ENCODE measurements at places on chromosomes 6 and 20.
A peak's percentile ranks its signal among the peaks of the same experiment; 100 is the strongest.

DNA sequence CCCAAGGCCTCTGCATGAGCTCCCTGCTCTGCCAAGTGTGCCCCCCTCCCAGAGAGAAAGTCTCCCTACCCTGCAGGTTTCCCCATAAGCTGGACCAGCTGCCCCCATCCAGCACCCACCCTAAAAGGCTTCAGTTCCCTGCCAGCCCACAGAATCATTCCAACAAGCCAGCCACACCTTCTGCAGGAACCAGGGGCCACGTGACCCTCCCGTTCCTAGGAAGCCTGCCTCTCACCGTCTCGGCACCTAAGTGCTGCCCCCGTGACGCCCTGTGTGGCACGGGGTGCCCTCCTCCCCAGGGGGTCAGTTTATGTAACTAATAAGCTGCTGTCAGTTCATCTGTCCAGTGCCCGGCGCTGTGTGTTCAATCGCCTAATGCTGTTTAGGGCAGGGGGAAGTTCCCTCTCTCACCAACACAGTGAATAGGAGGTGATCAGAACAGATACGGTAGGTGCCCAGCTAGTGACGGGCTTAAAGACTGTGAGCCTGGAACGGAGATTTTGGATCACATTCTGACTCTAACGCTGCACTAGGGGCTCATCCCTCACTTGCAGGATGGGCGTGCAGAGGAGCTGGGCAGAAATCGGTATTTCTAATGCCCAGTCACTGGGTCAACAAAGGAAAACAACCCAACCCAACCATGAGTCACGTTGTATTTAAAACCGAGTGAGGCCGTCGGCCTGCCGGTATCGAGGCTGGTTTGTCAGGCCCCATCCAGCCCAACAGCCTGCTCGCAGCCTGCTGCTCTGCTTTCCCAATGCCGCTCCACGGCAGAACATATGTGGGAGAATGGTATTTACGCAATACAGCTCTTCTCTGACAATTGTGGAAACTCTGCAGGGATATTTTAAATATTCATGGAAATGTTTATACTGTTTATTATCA, 56.0 kb downstream of the RAMACL start:
- no peak for DNase-seq

- DNase-seq = peak; percentile 33
These were observed at the start of gene RSPO3 for GRCh38 chr6:127118298-127119101. TSS of gene RSPO3 (plus strand) at chr6:127118671. CDS start at chr6:127119193, 522 bp downstream.

DNA sequence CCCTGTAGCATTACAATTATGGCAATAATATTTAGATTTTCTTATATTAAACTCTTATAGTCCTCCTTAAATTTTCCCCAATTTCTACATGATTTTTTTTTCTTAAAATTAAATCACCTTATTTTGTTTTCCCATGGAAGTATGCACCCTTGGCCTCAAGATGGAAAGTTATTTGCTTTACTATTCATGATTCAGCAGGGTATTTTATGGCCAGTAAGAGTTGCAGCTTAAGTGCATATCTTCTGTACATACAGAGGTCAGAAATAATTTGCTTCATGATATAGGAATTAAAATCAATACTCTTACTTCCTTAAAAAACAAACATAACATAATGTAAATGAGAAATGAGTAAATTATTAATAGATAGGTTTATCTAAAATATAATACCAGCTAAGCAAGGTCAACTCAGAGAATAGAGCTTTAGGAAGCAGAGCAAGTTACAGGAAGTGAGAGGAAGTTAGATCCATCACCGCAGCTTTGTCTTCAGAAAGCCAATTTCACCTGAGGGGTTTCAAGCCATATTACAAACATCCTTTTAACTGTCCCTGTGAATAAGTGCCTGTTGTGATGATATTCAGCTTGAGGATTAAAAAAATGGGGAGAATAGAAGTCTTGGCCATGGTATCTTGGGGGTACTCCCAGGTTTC, 24.6 kb upstream of the HS3ST5 start:
- no peak for DNase-seq

DNA sequence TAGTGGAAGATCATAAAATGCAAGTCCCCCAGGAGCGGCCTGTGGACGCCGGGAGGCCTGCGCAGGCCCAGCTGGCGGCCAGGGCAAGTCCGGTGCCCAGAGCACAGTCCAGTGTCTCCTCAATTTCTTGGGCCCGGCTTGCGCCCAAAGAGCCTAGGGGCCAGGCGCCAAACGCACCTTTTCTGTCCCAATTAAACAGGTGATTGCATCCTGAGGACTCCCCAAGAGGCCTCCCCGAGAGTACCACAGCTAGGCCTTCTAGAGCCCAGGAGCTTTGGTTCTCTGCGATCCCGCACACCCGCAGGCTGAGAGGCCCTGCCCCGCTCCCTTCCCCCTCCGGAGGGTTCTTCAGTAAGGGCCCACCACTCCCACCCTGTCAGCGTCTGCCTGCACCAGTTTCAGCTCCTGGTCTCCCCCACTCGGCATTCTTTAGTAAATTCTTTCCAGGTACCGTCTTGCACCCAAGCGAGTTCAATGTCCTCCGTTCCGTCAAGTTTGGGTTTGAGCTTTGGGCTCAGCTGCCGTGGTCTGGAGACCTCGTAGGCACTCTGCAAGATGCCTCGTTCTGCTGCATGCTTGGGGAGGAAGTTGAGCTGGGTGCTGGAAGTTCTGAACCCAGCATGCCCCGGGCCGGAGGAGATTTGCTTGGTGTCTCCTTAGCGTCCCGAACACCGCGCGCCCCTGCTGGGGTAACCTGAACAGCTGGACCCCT, 3.9 kb upstream of the NKX2-2 start:
- DNase-seq = no peak

GRCh38 chr20:53212018-53212417, 239.9 kb downstream of the TSHZ2 start:
- no peak for DNase-seq

- DNase-seq = no peak
These were observed 70.5 kb upstream of the FKBP1C start for GRCh38 chr6:63140692-63141318.

DNA sequence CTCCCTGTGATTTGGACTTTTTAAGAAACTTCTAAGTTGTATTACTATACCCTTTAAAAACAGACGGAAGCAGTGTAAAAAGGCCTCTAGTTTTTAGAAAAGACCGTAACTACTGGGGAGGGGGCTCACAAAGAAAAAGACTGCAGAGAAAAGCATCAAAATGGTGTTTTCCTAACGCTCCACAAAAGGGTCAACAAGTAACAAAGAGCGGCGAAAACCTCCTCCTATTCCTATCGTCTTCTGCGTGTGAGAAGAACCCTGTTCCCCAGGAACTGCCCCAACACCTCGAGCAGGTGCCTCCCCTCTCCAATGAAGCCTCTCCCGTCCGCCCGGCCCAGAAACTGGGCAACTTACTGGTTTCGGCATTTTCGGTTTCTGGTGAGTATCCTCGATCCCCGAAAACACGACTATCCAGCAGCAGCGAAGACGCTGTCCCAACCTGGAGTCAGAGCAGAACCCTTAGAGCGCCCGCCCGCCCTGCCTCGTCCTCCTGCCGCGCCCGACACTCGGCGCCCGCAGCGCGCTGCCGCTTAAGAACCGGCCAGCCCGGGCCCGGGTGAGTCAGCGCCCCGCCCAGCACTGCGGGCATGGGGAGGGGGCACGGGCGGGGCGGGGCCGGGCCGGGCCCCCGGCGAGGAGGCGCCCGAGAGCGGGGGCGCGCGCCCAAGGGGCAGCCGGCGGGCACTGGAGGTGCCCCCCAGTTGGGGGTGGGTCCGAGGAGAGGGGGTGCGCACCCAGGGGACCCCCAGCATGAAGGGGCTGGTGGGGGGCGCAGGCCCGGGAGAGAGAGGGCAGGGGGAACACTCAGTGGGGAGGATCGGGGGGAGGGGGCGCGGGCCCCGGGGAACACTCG, 1.2 kb downstream of the EZR start:
- peak; percentile 84 for DNase-seq

- DNase-seq = no peak
These were observed 135.6 kb downstream of the HIVEP1 start for GRCh38 chr6:12147557-12148316.

DNA sequence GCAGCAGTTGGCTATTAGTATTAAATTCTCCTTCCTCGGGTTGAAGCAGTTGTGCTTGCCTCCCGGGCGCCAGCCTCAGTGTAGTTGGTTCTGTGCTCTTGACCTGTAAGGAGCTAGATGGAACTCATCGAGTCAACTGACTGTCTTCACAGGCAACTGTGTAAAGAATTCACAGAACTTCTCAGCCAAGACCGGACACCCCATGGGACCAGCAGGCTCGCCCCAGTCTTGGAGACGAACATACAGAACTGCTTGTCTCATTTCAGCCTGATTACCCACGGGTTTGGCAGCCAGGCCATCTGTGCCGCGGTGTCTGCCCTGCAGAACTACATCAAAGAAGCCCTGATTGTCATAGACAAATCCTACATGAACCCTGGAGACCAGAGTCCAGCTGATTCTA, 8.5 kb downstream of the TFAP2C start:
- DNase-seq = no peak

GRCh38 chr20:37742131-37742530, 48.3 kb downstream of the CTNNBL1 start:
- DNase-seq = no peak

GRCh38 chr6:152270301-152270925, 366.7 kb downstream of the SYNE1 start:
- DNase-seq = no peak

DNA sequence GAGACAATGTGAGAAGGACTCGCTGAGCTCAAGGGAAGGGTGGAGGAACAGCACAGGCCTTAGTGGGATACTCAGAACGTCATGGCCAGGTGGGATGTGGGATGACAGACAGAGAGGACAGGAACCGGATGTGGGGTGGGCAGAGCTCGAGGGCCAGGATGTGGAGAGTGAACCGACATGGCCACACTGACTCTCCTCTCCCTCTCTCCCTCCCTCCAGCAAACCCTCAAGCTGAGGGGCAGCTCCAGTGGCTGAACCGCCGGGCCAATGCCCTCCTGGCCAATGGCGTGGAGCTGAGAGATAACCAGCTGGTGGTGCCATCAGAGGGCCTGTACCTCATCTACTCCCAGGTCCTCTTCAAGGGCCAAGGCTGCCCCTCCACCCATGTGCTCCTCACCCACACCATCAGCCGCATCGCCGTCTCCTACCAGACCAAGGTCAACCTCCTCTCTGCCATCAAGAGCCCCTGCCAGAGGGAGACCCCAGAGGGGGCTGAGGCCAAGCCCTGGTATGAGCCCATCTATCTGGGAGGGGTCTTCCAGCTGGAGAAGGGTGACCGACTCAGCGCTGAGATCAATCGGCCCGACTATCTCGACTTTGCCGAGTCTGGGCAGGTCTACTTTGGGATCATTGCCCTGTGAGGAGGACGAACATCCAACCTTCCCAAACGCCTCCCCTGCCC, 1.7 kb downstream of the TNF start:
- DNase-seq = no peak

DNA sequence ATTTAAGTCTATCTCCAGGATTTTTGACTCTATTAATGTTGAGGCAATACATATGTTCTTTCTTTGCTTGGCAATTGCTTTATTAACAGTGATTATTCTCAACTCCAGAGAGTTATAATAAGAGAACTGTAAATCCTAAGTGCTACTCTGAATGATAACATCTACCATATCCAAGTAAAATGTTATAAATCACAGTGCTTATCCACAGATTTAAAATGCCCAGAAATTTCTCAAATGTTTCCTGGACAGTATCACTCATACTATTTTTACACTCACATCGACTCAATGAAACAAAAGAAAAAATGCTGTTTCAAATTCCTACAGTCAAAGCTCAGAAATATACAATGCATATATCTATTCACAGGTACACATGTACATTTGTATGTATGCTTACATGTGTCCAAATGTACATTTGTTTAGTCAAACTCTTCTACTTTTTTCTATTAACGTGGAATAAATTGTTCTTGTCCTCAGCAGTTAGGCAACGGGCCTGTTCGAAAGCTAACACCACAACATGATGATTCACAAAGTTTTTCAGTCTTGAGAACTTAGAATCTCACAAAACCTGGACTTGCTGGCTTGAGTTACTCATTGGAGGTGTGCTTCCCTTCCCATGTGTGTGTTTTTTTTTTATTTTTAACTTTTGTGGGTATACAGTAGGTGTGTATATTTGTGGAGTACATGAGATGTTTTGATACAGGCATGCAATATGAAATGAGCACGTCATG, 193.0 kb downstream of the GJA10 start:
- no peak for DNase-seq

- no peak for DNase-seq
These were observed 3.7 kb downstream of the PYGB start for GRCh38 chr20:25251558-25251957.
